MG63 (cell line): ENCODE measurements at places on chromosomes 1 and 21. TPM values are rescaled to one million over a fixed set of nuclear protein-coding genes. Genes with fewer than 3 reads are reported as not detected.

DNA sequence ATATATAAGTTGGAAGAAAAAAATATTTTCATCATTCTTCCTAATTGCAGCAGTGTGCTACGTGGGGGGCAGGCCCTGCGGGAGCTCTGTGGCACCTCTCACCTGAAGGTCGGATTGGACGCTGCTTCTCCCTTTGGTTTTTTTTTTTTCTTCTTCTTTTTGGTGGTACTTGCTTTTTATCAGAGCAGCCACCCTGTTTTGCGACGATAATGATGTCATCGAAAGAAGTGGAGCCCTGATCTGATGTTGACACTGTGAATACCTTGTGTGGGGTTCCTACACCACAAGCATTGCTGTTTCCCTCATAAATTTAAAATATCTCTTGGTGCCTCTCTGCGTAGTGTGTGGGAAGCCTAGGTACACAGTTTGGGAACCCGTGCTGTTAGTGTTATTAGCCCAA lies 5.5 kb downstream of the TRAPPC10 start:
- DNase-seq = no peak

GRCh38 chr1:7341145-7341905 lies 429.8 kb upstream of the VAMP3 start:
- DNase-seq = no peak

- DNase-seq = no peak
Observed at GRCh38 chr1:192566657-192567056, 8.9 kb upstream of the RGS1 start.

DNA sequence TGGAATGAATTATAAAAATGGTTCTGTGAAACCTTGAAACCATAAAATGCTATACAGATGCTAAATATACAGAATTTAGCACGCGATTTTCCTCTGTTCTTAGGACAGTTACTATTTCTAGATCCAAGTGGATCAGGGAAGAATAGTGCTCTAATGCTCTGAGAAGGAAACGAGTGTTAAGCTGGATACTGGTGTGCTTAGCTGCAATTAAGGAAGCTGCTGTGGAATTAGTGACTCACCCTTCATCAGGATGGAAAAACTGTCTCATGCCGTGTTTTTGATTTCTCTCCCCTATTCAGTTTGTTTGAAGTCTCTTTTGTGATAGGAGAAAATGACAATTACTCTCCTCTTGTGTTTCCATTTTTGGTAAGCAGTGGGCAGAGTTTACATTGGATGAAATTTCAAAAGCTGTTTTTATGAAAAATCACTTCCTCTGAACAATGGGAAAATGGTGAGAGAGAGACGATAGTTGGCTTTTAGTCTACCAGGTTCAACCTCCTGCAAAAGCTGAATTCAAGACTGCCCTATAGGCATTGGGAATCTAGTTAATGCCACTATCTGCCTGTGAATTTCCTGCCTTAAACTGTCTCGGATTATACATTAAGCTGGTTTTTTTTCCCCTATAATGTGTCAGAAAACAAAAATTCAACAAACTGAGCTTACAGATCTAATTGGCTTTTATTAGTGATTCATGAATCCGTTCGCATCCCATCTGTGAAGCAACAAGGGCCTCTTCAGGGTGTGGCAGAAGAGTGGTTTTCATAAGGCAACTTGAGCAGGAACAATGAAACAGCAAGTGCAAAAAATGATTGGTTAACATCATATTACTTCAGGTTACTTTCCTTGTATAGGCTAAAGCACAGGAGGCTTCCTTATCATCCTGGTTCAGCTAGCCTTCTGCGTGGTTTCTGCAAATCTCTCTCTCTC lies 179.8 kb downstream of the ST6GALNAC3 start:
- no peak for DNase-seq

DNA sequence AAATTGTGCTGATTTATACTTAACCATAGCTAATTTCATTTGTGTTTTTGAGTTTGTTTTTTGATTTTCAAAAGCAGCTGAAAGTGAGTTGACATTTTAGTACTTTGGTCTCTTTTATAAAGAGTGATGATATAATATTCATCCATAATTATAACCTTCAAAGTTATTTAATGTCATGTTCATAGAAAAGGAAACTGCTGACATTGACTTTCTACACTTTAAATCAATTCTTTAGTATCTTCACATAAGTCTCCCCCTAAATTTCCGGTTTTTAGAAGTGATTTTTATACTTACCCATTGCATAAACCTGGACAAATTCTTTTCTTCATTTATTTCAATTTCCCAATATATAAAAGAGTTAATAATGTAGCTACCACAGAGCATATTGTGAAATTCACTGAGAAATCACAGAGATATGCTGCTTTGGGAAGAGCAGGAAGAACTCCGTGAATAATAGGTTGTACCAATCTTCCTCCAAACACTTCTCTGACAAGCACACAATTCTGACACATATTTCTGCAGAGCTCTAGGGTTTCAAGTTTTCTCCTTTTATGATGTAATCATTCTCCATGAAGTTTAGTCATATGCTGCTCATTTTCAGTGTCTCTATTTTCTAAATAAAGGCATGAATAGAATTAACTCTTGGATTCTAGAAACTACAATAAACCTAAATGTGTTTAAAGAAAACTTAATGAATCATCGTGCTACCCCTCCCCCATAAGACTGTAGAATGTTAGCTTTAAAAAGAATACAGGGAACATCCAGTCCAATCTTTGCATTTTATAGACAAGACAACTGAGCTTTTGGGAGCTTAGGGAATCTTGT lies 25.6 kb upstream of the CDC42BPA start:
- DNase-seq = no peak

- peak; percentile 3 for DNase-seq
Observed at GRCh38 chr1:82538876-82539275, 738.1 kb downstream of the ADGRL2 start.

DNA sequence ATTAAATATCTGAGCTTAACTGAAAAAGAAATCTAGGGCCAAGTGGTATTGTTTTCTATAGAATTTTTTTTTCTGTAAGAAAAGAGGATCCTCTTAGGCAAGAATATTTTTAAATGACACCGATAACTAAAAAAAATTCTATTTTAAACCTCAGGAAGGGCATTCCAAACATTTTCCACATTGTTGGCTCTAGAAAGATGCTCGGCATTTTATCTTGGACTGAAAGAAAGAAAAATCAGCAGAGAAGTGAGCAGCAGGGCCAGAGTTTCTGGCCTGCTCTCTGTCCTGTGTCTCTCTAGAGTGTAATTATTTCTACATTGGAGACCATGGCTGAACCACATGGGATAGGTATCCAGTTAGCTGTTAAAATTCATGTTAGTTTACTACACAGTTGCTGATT lies 192.5 kb upstream of the GREM2 start:
- DNase-seq = peak; percentile 30

GRCh38 chr1:234932511-234933430 lies 195.9 kb downstream of the TOMM20 start:
- peak; percentile 11 for DNase-seq

GRCh38 chr21:39182484-39183271 lies 573 bp downstream of the PSMG1 start:
- no peak for DNase-seq

The SIM2 gene
- 4.4 and 8.0 TPM in 2 replicates for total RNA-seq

The CR1 gene
- 0.26 TPM in 1 of 2 replicates, not detected in the other for total RNA-seq
